Activated T-helper 1 cell treated with anti-CD3 and anti-CD28 coated beads, Interleukin-2, amount 50 U/mL, for 16 hours (primary cell): ENCODE measurements at places on chromosomes 16 and 17.
A peak's percentile ranks its signal among the peaks of the same experiment; 100 is the strongest.

DNA sequence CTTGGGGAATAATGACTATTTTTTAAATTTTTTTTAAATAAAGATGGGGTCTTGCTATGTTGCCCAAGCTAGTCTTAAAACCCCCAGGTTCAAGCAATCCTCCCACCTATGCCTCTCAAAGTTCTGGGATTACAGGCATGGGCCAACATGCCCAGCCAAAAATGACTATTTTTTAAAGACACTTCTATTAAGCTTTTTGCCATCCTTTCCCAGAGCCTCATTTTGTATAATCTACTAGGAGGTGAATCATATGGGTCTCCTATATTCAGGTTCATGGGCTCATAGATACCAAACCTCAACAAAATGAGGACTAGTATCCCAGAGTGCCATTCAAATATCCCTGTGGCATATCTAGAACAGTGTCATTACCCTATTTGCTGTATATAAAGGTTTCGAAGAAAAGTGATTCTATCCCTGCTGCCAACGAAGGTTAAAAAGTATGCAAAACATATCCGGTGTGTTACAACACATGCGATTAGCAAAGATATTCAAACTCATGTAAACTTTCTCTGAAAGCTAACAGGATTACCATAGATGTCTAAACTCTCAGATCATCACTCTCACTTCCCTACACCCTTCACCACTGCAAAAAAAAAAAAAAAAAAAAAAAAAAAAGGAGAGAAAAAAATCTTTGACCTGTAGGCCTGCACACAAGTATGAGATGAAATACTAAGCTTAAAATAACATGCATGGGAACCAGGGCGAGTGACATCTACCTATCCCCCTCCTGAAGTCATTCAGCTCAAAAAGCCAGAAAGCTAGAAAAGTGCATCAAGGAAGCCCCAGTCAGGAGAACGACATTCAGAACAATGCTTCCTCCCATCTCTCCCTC is 23.5 kb downstream of the XPO6 start:
- no peak for DNase-seq

DNA sequence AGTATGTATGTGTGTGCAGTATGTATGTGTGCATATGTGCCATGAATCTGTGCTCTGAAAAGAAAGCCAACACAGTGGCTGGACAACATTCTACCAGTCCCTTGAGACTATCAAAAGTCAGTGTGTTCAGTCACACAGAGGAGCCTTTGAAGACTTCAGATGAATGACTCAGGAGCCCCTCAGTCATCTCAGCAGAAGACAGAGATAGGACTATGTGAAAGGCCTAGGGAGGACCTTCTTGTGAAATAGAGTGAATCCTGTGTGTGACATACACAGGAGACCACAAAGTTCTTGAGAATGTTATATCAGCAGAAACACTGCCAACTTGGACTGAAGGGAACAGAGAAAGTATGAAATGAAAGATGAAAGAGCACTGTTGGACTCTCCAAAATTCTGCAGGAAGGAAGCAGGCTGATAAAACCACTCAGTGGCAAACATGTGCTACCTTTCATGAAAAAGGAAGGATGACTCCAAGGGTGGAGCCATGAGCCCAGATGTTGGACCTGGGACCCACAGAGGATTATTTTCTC is 108.4 kb downstream of the METRNL start:
- DNase-seq, result no peak

GRCh38 chr16:3074860-3075522 is 9.6 kb downstream of the IL32 start:
- DNase-seq, result peak; percentile 65

DNA sequence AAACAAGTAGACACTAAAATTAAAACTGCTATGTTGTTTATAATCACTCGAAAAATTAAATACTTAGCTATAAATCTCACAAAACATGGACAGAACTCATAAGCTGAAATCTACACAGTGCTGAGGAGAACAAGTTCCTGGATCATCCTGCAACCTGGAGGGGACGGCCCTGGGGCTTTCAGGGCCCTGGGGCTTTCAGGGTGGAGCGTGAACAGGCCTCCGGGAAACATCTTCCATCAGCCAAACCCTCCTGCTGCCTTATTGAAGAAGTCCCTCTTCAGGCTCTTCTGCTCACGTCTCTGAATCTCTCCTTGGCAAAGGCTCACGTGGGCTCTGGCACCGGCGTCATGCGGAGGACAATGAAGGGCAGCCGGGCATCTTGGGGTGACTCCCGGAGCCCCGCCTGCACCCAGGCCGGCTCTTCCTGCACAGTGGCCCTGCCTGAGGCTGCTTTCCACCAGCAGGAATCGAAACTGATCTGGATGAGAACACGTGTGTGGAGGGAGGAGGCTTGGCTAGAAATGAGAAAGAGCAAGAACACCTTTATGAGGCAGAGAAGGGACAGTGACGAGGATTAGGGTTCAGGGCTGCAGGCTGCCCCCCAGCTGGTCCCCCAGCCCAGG is 127.3 kb downstream of the CDRT15L2 start:
- no peak for DNase-seq

GRCh38 chr17:63474174-63474573 is 2.7 kb upstream of the ACE start:
- no peak for DNase-seq

- DNase-seq, result no peak
Measured at GRCh38 chr17:30958187-30958586, 12.7 kb upstream of the RNF135 start.

DNA sequence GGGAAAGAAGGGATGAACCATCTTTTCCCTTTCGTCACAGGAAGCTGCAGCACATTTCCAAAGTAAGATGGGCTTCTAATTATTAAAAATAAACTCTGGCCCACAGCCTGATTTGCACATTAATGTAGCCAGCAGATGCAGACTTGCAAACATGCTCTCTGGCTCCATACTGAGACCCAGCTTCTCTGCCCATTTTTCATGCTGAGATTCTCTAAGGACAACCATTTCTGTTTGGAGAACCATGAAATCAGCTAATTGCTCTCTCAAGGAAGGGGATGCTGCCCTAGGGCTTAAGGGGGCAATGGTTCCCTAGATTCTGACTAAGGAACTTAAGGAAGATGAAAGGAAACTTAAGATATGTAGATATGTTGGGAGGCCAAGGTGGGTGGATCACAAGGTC is 63.0 kb upstream of the CES5A start:
- DNase-seq, result no peak

DNA sequence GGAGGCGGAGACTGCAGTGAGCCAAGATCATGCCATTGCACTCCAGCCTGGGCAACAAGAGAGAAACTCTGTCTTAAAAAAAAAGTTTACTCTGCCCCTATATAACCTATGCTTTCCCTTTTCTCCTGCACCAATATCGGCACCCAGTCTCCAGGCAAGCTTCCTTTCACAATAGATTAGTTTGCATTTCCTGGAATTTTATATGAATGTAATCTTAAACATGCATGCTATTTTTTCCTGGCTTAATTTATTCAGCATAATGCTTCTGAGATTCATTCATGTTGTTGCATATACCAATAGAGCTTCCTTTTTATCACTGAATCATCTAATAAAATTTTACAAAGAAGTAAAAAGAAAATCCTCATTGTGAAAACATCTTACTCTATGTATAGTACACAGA is 59.4 kb downstream of the USP32 start:
- no peak for DNase-seq

DNA sequence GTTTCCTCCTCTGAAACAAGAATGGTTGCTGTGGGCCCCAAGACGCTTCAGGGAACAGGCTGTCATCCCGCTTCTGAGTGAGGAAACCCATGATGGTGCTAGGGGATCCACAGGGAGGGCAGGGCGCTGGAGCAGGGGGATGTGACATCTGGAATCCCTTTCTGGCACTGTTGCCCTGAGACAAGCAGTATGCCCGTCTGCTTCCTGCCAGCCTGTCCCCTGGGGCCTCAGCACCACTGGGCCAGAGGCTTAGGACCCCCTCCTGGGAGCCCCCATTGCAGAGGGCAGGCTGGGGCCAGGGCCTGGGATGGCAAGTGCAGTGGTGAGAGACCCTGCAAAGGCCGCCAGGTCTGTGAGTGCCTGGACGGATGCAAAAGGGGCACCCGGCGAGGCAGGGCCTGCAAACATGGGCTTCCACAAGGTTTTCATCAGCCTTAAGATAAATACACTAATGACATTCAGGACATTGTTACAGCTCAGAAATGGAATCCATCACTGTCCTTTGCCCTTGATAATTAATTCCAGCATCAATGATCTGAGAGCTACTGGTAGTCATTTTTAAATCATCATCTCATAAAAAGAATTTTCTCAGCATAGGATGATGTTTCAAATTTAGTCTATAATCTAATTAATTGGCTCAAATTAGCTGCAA is 51.6 kb downstream of the PRMT7 start:
- DNase-seq, result no peak

DNA sequence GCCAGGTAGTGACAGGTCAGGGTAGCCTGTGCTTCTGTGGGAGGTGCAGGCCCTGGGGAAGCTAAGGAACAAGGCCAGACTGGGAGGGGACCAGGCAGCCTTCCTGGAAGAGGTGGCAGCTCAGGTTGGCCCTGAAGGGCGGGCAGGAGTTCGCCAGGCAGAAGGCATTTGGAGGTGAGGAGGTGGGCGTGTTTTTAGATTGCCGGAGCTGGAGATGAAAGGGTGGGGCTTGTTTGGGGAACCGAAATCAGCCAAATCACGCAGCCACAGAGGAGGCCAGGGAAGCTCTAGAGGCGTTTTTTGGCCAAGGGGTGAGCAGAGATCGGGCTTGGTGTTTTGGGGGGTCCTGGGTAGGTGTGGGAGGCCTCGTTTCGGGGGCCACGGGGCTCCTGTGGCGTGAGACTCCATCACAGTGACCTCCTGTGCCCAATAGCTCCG is 7.6 kb downstream of the ADCY7 start:
- no peak for DNase-seq

DNA sequence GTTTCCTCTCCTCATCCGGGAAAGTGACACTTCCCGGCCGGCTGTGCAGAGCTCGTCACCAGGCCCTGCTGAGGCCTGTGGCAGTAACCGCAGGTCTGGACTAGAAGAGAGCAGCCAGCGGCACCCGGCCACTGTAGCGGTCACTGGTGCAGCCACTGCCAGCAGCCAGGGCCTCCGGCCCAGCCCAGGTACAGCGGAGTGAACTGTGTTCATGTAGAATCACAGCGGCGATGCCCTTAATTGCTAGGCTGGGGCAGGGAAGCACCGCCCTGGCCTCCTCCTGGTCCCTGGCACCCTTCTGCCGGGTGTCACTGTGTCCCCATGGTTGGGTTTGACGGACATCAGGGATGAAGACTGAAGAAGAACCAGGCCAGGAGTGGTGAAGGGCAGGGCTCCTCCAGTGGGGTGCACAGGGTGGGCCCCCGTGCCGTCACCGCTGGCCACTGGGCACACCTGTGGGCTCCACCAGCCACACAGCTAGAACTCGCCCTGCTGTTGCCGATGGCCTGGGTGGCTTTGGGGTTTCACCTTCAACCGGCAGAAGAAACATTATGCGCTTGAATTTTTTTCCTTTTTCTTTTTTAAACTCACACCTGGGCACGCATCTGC is 165.2 kb upstream of the CHMP6 start:
- no peak for DNase-seq

- DNase-seq, result no peak
Measured at GRCh38 chr16:49688036-49688697, 167.7 kb downstream of the ZNF423 start.

GRCh38 chr17:73984941-73985340 is 218.5 kb upstream of the RPL38 start:
- no peak for DNase-seq

DNA sequence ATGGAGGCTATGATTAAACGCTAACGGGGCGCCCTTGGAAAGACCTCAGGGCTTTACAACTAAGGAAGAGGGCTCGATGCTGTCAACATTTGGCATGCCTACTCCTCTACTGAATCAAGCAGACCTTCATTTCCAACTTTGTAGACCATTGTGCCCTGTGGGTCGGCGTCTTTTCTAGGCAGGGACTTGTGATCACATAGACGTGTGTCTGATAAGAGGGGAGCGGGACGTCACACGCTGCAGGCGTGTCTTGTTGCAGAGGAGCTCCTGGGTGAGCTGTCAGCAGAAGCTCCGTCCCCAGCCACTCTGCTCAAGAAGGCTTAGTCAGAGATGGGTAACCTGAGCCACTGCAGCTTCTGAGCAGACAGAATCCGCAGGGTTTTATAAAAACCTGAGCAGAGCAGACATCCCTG is 2.8 kb downstream of the MAPK8IP3 start:
- DNase-seq, result no peak

- DNase-seq, result no peak
Measured at GRCh38 chr17:44501866-44502375, 1.3 kb downstream of the GPATCH8 start.

DNA sequence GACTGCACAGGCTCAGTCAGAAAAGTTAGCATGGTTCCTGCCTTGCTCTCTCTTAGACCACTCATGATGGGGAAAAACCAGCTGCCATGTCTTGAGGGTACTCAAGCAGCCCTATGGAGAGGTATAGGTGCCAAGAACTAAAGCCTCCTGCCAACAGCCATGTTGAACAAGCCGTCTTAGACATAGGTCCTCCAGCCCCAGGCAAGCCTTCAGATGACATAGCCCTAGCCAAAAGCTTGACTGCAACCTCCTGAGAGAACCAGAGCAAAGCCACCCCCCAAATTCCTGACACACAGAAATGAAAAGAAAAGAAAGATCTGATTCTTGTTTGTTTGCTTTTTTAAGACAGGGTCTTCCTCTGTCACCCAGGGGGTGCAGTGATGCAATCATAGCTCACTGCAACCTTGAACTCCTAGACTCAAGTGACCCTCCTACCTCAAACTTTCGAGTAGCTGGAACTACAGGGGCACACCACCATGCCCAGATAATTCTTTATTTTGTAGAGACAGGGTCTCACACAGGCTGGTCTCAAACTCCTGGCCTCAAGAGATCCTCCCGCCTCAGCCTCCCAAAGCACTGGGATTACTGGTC is 36.3 kb downstream of the CMTM3 start:
- no peak for DNase-seq

DNA sequence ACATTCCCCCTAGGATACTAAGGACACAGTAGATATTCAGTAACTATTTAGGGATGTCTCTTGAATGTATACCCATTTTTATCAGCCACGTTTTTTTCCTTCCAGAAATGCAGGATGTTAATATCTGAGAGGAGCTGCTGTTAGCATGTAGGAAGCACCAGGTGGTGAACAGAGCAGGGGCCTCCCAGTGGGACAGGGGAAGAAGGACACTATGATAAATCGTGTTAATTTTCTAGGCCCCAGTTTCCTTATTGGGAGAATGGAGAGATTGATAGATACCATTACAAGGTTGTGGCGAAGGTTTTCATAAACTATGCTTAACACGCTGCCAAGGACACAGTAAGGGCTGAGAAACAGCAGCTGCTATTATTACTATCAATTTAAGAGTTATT is 45.4 kb downstream of the PRSS54 start:
- no peak for DNase-seq

- no peak for DNase-seq
Measured at GRCh38 chr17:4599505-4600281, 15.4 kb downstream of the SMTNL2 start.

DNA sequence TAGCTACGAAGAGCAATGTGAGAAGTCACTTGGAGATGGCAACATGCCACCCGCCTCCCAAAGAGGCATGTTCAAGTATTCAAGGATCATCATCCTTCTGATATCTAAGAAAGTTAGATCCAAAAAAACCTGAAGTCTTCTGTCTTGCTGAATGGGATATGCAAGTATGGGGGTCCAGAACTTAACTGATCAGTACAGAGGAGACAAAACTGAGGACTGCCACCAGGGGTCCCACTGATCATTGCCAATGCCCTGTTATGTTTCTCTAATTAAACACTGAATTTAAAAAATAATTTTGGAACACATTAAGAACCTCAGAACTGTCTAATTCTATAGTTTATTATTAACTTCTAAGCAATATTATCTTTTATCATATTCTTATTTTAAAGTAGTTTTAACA is 99.7 kb downstream of the CDH8 start:
- no peak for DNase-seq
